H7 (cell line): ENCODE measurements at places on chromosomes 16 and 17. TPM values are rescaled to one million over a fixed set of nuclear protein-coding genes. Genes with fewer than 3 reads are reported as not detected.

GFAP gene
- 0.10 and 0.85 TPM in 2 replicates for total RNA-seq

EEF2K gene
- total RNA-seq: 13.3 and 15.2 TPM in 2 replicates

RGS11 gene
- 0.69 and 0.81 TPM in 2 replicates for total RNA-seq

TSPAN10 gene
- total RNA-seq: 0.48 and 0.76 TPM in 2 replicates

- DNase-seq: no peak
Measured at GRCh38 chr16:88484505-88485365, 31.7 kb downstream of the ZFPM1 start.

DNA sequence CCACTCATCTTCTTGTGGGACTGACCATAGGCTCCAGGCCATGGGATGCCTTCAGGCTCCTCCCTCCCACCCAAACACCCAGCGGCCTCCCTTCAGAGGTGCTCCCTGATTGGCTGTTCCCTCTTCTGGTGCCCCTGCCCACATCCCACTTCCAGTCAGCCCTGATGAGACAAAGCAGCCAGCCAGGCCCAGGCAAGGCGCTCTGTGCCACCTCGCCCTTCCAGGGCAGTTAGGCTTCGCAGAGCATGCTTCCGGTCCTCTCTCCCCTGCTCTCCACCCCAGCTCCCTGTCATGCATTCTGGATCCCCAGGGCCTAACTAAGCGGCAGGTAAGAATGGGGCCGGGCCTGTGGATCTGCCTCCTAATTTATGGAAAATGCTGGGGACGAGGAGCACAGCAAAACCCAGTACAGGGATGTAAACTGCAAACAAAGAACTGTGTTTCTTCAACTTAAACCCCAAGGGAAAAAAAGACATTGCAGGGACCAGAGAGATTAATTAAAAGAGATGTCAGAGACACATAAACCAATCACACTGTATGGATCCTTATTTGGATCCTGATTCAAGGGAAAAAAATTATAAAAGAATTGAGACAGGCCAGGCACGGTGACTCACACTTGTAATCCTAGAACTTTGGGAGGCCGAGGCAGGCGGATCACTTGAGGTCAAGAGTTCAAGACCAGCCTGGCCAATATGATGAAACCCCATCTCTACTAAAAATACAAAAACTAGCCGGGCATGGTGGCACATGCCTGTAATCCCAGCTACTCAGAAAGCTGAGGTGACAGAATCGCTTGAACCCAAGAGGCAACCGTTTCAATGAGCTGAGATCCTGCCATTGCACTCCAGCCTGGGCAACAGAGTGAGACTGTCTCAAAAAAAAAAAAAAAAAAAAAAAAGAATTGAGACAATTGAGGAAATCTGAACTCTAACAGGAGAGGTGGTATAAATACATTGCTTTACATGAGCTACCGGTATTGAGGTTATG, 26.0 kb downstream of the ZDHHC7 start:
- no peak for DNase-seq

GRCh38 chr17:31068291-31068690, 26.5 kb upstream of the NF1 start:
- peak; percentile 63 for DNase-seq

GRCh38 chr16:74563828-74564263, 43.1 kb downstream of the GLG1 start:
- DNase-seq: no peak

DNA sequence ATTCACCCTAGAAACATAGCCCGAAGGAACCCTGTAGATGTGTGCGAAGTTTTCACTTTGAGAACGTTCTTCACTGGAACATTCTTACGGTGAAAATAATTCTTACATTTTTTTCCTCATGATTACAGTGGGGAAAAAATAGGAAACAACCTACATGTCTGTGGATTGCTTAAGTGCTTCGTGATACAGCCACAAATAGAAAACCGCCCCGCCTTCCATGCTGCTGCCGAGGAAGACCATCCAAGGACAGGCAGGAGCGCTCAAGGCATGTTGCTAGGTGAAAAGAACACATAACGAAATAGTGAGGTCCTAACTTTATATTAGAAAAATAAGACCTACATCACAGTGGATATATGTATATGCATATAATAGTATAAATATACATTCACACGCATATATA, 78.8 kb downstream of the BMERB1 start:
- DNase-seq: no peak

GRCh38 chr17:58575511-58575910, 61.1 kb upstream of the MTMR4 start:
- no peak for DNase-seq
